ENCODE measurements at places on chromosomes 4 and X.

DNA sequence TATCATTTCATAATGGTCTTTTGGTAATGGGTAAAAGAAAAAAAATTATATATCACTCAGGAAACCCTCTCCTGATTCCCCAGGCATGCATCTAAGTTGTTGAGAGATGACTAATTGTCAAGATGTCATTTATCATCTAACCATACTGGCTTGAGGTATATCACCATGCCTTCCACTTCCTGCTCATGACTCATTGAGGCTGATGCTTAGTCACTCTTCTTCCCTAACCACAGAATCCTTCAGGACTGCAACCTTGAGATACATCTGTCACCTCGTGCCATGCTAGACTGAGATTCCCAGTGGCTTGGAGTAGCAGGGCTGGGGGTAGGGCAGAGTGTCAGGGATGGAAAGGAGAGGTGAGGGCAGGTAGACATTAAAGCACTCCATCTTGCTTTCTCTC, 782.5 kb upstream of the INTU start:
- no peak for DNase-seq

- no peak for DNase-seq
Observed at GRCh38 chr4:10343656-10344055, 113.6 kb downstream of the ZNF518B start.

DNA sequence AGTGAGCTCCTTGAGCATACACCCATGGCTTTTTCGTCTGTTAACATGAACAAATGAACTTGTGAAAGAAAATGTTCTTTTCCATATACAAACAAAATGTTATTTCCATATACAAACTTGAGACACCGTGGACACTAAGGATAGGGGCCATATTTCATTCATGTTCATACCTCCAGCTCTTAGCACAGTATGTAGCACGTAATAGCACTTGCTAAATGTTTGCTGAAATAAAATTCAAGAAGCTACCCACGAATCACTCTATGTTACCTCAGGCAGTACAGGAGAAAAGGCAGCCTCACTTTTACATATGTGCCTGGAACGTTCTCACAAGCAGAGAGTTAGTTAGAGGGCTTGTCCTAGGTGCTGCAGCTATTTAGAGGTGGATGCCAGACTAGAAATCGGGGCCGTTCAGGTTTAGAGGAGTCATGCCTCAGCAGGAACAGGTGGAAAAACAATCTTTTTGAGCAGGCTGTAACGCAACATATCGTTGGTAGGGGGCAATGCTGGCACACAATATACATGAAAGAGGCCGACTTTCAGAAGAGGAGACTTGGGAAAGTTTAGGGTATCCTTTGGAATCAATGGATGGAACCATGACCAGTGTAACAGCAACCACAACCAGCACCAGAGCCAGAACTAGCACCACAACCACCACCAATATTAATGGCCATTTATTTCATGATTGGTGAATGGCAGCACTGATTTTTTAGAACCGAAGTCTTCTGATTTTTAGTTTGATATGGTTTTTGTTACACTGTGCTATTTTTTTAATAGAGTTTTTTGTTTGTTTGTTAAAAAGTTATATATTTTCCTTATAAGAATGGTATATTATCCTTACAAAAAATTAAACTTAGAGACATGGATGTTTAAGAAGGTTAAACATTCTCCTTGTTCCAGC, 14.8 kb upstream of the PAQR3 start:
- DNase-seq, result peak; percentile 37

DNA sequence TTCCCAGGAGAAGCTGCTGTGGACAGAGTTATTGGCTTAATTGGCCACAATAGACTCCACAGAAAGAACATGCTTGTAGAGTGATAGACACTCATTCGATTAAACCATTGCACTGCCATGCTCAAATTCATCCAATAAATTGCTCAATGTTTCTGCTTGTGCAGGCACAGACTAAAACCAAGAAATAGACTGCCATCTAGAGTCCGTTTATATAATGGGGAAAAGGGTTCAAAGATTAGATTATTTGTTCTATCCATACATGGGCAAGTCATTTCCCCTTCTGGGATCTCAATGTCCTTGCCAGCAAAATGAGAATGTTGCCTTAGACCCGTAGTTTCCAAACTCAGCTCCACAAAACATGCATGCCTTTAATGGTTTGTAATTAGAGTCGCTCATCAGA, 8.7 kb downstream of the SMIM10 start:
- DNase-seq, result no peak

GRCh38 chr4:83124111-83124780, 9.7 kb upstream of the PLAC8 start:
- no peak for DNase-seq

Measured in WTC11 (cell line).